ENCODE measurements at places on chromosomes 3 and 15.

GRCh38 chr3:183883291-183884096, 1.2 kb downstream of the PARL start:
- no peak for DNase-seq

DNA sequence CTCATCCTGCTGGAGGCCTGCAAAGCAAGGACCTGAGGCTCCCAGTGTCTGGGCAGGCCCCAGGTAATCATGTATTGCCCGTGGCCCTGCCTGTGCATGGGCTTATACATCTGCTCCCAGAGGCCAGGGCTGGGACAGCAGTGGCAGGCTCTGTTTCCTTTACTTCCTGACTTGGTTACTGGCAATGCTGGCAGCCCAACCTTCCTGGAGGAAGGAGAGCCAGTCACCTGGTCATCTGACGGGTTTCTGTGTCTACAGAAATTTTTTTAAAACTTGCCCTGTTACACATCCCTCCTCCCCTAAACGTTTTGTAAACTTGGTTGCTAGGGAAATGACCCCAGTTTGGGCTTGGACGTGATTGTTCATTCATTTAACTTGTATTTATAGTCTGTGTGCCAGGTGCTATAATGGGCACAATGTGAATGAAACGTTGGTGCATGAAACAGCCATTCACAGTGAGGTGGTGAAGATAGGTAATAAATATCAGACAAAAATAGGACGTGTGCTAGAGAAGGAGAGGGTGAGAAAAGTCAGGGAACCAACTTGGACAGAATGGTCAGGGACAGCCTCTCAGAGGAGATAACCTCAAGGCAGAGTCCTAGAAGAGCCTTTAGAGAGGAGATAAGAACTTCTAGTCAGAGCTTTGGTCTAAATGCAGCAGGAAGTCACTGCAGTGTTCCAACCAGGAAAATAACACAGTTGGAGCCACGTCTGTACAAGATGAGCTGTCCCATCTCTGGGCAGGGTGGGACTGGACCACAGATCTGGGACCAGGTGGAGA, 14.1 kb downstream of the TEX264 start:
- no peak for DNase-seq

GRCh38 chr15:83282776-83283137, 1.7 kb downstream of the BNC1 start:
- DNase-seq: no peak

DNA sequence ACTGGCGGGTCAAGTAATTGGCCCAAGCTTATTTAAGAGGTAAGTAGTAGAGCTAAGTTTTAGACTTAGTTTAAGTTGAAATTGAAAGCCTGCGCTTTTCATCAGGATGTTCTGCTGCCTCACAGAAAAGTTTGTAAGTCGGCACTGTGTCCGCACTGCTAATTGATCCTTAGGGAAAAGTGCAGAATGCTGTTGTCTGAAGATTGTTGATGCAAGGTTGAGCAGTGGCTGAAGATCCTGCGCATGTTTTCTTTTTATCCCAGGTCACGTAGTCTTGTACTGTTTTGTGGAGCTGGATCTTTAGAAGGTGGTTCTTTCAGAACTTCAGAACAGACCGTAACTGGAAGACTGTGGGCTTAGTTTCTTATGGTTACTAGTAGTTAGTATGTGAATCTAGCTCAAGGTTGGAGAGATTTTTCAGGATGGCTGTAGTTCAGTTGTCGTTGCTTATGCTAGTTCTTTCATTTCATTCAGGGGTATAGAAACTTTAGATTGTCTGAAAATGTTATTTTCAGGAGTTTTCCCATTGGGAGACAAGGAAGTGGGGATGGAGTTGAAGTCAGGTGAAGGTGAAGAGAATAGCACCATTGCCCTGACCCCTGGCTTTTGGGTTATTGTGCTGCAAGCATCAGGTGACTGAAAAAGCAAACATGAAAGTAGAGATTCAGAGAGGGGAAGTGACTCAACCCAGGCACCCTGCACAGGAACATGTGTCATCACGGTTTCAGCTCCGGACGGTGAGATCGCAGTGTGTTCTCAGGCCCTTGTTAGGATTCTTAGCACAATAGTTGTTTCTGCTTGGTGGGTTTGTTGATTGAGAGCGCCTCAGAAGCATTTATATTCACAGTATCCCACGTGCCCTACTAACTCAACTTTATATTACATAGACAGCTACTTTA, 32.8 kb downstream of the AKAP13 start:
- no peak for DNase-seq

DNA sequence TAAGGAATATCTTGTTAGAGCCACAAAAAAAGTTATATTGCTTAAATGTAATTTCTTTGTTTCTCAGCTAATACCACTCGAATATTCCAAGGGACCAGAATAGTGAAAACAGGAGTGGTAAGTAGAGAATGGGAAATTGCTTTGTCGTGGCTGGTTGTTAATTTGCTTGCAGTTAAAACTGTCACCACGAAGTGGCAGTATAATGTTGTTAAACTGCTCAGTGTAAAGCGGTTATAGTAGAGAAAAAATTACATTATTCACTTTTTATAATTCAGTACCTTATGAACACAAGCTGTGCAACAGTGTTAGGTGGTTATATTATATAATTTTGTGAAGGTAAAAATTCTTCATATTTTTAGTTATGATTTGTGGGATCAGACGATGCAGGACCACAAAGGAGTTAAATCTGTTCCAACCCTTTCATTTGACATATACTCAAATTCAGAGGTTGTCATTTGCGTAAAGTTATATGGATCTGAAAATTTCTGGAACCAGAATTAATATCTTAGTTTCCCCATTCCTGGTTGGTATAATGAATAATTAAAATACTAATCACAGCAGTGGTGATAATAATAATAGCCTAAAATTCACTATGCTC, 171.8 kb downstream of the FEZF2 start:
- peak; percentile 25 for DNase-seq

- DNase-seq: no peak
Measured at GRCh38 chr3:128547368-128547987, 54.5 kb upstream of the GATA2 start.

GRCh38 chr15:52559575-52559974, 9.3 kb downstream of the ARPP19 start:
- no peak for DNase-seq

- DNase-seq: no peak
Measured at GRCh38 chr3:14405360-14406238, 3.2 kb downstream of the SLC6A6 start.

DNA sequence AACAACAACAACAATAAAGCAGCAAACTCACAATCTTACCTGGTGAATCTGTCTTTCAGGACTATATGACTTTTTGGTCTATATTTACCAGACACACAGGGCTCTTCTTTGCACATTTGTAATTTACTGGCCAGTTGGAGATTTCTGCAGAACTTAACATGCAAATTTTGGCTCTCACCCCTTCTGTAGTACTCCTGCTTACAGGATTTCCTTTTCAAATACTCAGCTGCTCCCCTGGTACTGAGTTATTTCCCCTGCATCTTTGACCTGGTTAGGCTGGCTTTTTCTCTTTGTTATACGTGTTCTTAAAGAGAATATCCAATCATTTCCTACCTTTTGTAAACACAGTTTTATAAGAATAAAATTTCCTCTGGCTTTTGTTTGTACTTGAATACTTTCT, 228.0 kb downstream of the MBNL1 start:
- no peak for DNase-seq

DNA sequence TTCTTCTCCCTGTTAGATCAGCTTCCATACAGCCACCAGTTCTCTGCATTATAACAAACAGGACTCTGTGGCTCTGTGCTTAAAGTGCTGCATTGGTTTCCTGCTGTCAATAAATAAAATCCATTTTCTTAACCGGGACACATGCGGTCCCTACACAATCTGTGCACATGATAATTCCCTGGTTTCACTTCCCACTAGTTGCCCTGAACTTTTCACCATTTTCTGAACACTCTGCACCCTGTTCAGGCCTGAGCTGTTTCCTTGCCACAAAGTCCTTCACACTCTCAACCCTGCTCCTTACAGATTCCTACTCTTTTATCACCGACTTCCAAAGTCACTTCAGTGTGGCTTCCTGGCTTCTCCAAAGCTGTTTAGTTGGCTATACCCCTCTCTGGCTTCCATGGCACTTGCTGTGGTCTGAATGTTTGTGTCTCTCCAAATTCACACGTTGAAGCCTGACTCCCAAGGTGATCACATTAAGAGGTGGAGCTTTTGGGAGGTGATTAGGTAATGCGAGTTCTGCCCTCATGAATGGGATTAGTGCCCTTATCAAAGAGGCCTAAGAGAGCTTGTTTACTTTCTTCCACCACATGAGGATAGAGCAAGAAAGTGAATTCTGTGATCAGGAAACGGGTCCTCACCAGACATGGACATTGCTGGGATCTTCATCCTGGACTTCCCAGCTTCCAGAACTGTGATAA, 233.4 kb downstream of the CHST2 start:
- DNase-seq: no peak

DNA sequence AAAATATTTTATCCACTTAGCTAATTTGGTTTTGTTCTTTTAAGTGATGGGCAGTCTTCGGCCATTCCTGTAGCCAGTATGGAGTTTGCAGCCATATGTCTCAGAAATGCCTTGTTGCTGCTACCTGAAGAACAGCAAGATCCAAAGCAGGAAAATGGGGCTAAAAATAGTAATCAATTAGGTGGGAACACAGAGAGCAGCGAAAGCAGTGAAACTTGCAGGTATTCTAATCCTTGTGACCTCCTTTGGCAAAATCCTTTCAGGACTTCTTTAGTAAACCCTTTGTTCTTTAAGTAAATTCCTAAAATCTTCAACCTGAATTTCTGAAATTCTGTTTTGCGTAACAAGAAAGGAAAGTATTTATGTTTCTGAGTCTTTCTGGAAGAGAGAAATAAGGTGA, 49.8 kb downstream of the CNOT10 start:
- DNase-seq: no peak

DNA sequence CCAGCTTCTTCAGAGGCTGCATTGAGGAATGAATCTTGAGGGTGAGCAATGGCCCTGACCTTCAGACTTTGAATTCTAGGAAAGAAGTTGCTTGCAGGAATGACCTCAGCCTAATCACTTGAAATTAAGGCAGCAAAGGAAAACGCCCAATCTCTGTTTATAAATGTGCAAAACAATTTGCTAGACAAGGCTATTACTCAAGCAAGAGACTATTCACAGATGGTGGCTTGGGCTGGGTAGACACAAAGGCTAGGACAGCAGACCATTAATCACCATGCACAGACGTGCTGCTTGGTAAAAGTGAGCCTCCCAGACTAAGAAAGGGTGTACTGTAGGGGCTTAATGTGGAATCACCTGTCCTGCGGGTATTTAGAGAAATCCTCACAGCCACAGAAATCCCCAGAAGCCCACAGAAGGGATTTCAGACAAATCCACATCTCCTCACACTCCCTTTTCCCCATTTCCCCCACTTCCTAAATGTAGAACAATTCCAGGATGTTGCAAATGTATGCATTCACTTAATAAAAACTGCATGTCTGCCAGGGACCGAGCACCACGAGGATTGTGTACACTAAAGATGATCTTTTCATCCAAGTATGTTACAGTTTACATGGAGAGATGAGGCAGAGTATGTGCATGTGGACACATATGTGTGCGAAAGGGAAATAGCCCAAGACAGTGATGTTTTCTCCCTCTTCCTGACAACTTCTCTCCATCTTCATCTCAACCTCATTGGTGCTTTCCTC, 259.5 kb downstream of the THSD4 start:
- DNase-seq: no peak

DNA sequence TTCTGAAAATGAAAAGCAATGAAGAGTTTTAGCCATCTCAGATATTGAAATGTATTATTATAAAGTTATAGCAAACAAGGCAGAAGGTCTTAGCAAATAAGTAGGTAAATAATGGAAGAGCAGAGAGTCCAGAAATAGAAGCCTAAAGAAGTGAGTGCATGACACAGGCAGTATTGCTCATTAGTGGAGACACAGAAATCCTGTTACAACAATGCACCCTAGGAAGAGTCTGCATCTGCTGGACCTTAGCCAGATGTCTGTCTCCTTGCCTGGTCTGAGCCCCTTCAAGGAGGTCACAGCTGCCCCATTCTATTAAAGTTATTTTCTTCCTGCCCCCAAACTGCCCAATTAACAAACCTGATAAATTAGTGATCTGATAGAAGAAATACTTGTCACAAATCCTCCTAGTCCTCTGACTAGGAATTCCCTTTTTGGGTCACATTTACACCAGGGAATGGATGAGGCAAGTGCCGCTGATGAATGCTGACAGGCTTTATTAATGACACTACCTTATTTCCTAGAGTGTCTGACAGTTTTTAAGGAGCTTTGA, 51.9 kb downstream of the HOMER2 start:
- no peak for DNase-seq

- no peak for DNase-seq
Measured at GRCh38 chr15:34591306-34591705, 7.9 kb upstream of the GOLGA8B start.

DNA sequence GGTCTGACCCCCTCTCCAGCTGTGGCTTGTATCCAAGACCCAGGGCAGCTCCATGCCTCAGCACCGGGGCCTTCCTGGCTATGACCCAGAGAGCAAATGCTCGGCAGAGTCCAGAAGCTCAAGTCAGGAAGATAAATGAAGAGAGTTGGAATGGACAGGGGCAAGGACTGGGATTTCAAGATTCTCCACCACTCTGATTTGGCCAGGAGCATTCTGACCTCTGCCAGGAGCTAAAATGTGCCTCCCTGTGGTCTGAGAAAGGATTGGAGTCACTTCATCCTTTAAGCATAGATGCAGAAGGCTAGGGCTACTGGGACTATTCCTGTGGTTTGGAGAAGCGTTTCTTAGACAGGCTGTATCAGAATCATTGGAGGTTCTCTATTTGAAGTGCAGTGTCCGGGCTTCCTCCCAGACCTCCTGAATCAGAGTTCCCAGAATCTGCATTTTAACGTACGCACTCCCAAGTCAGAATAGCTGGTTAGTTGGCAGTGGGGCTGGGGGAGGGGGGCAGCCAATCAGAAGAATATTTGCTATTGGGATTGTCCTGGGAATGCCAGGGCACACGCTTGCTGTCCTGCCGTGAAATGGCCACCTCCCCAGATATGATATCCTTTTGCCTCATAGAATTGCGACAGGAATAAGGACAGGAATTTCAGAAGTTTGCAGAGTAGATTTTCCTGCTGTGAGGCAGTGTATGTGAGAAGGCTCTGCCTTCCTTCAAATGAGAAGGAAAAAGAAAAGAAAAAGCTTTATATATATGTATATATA, 57.4 kb downstream of the HRH1 start:
- no peak for DNase-seq

- no peak for DNase-seq
Measured at GRCh38 chr3:133977568-133977967, 52.2 kb downstream of the SLCO2A1 start.

DNA sequence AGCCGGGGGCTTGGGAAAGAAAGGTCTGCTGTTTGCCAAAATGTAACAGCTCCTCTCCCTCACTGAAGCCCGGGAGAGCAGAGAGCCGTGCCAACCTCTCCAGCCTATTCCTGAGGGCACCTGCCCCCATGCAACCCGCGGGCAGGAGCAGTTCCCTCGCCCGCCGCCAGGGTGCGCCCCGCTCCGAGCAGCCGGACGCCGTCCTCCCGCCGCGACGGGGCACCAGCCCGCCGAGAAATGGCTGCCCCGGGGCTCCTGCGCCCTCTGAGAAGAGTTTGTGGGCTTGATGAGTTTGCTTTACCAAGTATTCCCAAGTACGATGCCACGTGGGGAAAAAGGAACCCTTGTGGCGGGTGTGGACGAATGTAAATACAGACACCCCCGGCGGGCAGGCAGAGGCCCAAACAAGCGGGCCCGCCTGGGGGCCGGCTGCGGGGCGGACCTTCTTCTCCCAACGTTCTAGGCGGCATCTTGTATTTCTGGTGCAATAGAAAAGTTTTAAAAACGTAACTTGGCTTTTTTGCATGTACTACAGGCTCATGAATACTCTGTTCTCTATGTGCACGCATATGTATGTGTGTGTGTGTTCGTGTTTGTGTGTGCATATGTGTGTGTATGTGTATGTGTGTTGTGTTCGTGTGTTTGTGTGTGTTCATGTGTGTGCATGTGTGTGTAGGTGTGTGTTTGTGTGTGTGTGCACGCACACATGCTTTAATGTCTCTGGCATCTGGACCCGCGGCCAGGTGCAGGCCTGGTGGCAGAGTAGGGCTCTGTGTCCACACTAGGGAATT, 162.9 kb downstream of the CHSY1 start:
- DNase-seq: peak; percentile 84
